Hair follicle dermal papilla cell (primary cell): ENCODE measurements at places on chromosomes 6 and 20. TPM values are rescaled to one million over a fixed set of nuclear protein-coding genes. Genes with fewer than 3 reads are reported as not detected.

Gene ALDH8A1
- 0.12 and 0.16 TPM in 2 replicates for total RNA-seq

Gene EYA2
- 1.5 and 2.6 TPM in 2 replicates for total RNA-seq

Gene CALHM6
- 0.32 and 1.5 TPM in 2 replicates for total RNA-seq

Gene HSPA1L
- total RNA-seq, result 0.73 and 0.97 TPM in 2 replicates

Gene EMILIN3
- total RNA-seq, result 0.12 and 0.16 TPM in 2 replicates

Gene GTSF1L
- total RNA-seq, result not detected in 2 replicates
